Mesangial cell (primary cell): ENCODE measurements at places on chromosomes 6 and 20. TPM values are rescaled to one million over a fixed set of nuclear protein-coding genes. Genes with fewer than 3 reads are reported as not detected.

Gene RNF39
- total RNA-seq = not detected in 2 replicates

Gene POPDC3
- total RNA-seq = 2.9 and 11.4 TPM in 2 replicates

Gene SOBP
- 0.63 and 0.98 TPM in 2 replicates for total RNA-seq

Gene PSORS1C1
- total RNA-seq = 0.49 and 1.4 TPM in 2 replicates

Gene DDO
- 0.16 and 0.25 TPM in 2 replicates for total RNA-seq

Gene SUPT3H
- 12.2 and 16.5 TPM in 2 replicates for total RNA-seq

Gene GPR6
- not detected in 2 replicates for total RNA-seq

Gene CGA
- not detected in 2 replicates for total RNA-seq

Gene EEF1A2
- 3.4 and 12.5 TPM in 2 replicates for total RNA-seq

Gene HEY2
- 0.16 and 0.51 TPM in 2 replicates for total RNA-seq

Gene DNMT3B
- 10.8 and 18.7 TPM in 2 replicates for total RNA-seq

Gene RRAGD
- 2.8 and 4.7 TPM in 2 replicates for total RNA-seq

Gene LKAAEAR1
- 0.49 TPM in 1 of 2 replicates, not detected in the other for total RNA-seq

Gene HTR1B
- 1.4 and 2.1 TPM in 2 replicates for total RNA-seq

Gene OPN5
- total RNA-seq = not detected in 2 replicates

Gene RIPPLY2
- not detected in 2 replicates for total RNA-seq

Gene KIAA1755
- 6.3 and 7.5 TPM in 2 replicates for total RNA-seq

Gene TREM2
- not detected in 2 replicates for total RNA-seq

Gene RSPH4A
- 0.13 and 0.16 TPM in 2 replicates for total RNA-seq

Gene PRICKLE4
- total RNA-seq = 0.65 and 1.3 TPM in 2 replicates

Gene ADGRF1
- total RNA-seq = 0.76 TPM in 1 of 2 replicates, not detected in the other

Gene SIRPA
- total RNA-seq = 60.0 and 67.2 TPM in 2 replicates

Gene NUP153
- 20.4 and 30.5 TPM in 2 replicates for total RNA-seq
